ENCODE measurements at places on chromosomes 6 and 20. TPM values are rescaled to one million over a fixed set of nuclear protein-coding genes. Genes with fewer than 3 reads are reported as not detected.

DNA sequence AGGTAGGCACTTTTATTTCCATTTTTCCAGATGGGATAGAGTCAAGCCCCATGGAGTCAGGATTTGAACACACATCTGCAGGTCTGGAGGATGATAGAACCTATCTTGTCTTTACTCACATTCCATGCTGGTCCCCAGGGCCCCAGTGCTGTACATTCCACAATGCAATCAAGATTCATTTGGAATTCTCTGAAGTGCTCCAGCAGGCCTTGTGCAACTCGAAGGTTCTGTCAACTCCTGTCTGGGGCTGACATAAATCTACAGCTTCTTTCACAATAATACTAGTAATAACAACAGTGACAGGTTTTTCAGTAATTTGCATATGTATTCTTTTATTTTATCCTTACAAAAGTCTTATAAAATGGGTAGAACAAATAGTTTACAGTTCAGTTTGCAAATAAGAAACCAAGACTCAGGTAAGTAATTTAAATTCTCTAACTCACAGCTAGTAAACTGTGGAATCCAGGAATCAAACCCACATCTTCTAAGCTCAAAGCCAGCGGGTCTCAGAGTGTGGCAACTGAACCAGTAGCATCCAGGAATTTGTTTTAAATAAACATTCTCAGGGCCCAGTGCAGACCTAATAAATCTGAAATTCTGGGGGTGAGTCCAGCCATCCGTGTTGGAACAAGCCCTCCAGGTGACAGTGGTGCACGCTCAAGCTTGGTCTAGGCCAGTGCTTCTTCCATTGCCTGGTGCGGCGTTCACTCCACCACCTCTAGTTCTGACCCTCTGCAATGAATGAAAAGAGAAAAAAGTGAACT, 137.0 kb upstream of the TNFAIP3 start:
- H3K4me1 ChIP-seq = peaks cover 3% of the 10 kb centered on the region
- peaks cover 2% of the 10 kb centered on the region for H3K27me3 ChIP-seq
- no peak for DNase-seq
- no peaks in the 10 kb centered on the region for H3K36me3 ChIP-seq

- peaks cover 13% of the 10 kb centered on the region for H3K36me3 ChIP-seq
- peaks cover 9% of the 10 kb centered on the region for H3K4me1 ChIP-seq
- H3K4me3 ChIP-seq = no peak overlapping the region
- peaks cover 7% of the 10 kb centered on the region for H3K27me3 ChIP-seq
- no peak for DNase-seq
Observed at GRCh38 chr6:37174196-37174514, 4.2 kb downstream of the PIM1 start.

GRCh38 chr20:15930311-15931305, 642.6 kb downstream of the KIF16B start:
- peaks cover 2% of the 10 kb centered on the region for H3K27me3 ChIP-seq
- H3K27ac ChIP-seq = peak overlapping the region; percentile 17
- DNase-seq = no peak
- no peak overlapping the region for H3K4me3 ChIP-seq
- H3K4me1 ChIP-seq = peaks cover 9% of the 10 kb centered on the region

The SYNCRIP gene
- 96.8 TPM for total RNA-seq
